ENCODE measurements at places on chromosomes 5 and 9.

- no peaks in the 10 kb centered on the region for H3K36me3 ChIP-seq
- DNase-seq = peak; percentile 49
- peak overlapping the region; percentile 58 for H3K4me3 ChIP-seq
Observed at GRCh38 chr5:81749561-81750307, 1.2 kb downstream of the SSBP2 start.

DNA sequence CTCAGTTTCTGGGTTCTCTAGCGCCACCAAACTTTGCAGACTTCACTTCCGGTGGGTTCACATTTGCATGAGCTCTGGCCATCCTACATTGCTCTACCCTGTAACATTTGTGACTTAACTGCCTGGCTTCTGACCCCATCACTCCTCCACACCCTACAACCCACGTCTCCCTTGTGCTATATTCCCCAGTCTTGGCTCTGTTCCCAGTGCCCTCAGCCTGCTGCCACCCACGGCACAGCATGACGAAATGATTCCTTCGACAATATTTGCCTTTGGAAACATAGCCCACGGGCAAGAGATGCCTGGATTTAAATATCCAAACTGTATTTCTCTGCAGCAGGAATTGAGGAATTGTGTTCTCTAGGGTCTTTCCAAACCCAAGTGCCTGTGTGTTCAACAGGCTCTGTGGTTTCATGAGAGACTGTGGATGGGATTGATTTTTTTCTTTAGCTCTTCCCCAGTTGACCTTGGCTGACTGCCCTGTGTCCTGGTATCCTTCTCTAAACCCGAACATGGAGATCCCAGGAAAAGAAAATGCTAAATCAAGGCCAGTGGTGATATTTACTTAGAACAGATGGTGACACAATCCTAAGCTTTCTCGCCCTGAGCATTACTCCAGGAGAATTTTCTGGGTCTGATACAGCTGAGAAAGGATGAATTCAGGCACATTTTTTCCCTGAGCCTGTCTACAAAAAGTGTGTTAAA lies 44.4 kb upstream of the GRIA1 start:
- no peak overlapping the region for H3K4me3 ChIP-seq
- H3K36me3 ChIP-seq = no peaks in the 10 kb centered on the region
- no peak for DNase-seq
- H3K27ac ChIP-seq = no peak overlapping the region
- H3K27me3 ChIP-seq = no peaks in the 10 kb centered on the region

- H3K27ac ChIP-seq = no peak overlapping the region
- no peaks in the 10 kb centered on the region for H3K4me1 ChIP-seq
- no peak for DNase-seq
- no peaks in the 10 kb centered on the region for H3K27me3 ChIP-seq
- no peaks in the 10 kb centered on the region for H3K36me3 ChIP-seq
- no peak overlapping the region for H3K4me3 ChIP-seq
Observed at GRCh38 chr9:4514252-4515128, 24.2 kb downstream of the SLC1A1 start.

DNA sequence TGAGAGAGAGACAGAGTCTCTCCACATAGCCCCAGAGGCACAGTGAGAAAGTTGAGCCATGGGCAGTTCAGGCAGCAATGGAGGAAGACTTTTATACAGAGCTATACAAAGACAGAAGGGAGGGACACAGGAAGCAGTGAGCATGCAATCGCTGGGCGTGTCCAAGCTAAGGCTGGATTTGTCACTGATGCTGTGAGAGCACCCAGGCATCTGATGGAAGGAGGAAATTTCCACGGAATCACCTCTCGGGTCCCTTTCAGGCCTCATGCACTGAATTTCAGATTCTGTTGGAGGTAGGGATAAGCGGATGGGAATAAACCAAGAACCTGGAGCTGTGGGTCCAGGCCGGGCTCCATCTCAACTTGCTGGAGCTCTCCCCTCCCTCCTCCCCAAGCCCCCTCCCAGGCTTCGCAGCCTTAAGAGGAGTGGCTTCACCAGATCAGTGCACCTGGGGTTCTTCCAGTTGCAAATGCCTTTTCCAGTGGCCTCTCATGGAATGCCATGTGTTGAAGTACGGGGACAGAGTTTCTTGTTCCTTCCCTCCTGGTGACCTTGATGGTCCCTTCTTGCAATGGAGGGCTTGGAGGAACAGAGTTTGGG lies 114.8 kb upstream of the ALDH1B1 start:
- no peak for DNase-seq
- no peak overlapping the region for H3K4me3 ChIP-seq
- no peaks in the 10 kb centered on the region for H3K4me1 ChIP-seq
- no peaks in the 10 kb centered on the region for H3K27me3 ChIP-seq

DNA sequence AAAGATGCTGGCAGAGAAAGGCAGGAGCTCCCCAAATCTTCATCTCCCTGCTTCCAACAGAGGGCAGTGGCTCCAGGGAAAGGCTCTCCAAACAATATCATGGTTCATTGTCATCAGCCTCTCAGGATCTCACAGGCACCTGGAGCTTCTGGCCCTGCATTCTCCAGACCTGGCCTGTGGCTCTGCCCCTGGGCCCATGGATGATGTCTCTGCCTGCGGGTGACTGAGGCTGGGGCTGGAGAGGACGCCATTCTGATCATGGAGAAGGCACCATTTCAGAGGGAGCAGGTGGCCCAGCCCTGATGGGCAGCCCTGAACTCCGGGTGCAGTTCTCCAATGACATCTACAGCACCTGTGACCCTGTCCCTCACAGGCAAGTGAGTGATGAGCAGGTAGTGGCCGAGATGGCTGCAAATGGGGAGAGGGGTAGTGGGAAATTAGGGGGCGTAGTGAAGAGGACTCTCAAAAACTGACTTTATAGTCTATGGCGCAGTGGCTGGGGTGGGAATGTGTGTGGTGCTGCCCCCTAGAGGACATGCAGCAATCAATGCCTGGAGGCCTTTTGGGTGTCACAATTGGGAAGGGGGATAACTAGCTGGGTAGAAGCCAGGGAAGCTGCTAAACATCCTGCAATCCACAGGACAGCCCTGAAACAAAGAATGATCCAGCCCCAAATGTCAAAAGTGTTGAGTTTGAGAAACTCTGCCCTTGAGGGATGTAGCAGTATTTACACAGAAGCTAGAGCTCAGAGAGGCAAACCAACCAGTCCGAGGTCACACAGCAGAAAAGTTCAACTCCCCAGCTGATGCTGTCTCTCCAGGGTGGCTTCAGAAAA lies 3.2 kb downstream of the SH3PXD2B start:
- peaks cover 23% of the 10 kb centered on the region for H3K27me3 ChIP-seq
- H3K27ac ChIP-seq = no peak overlapping the region
- H3K4me3 ChIP-seq = no peak overlapping the region
- H3K4me1 ChIP-seq = peaks cover 4% of the 10 kb centered on the region
- DNase-seq = peak; percentile 18
- H3K36me3 ChIP-seq = no peaks in the 10 kb centered on the region

DNA sequence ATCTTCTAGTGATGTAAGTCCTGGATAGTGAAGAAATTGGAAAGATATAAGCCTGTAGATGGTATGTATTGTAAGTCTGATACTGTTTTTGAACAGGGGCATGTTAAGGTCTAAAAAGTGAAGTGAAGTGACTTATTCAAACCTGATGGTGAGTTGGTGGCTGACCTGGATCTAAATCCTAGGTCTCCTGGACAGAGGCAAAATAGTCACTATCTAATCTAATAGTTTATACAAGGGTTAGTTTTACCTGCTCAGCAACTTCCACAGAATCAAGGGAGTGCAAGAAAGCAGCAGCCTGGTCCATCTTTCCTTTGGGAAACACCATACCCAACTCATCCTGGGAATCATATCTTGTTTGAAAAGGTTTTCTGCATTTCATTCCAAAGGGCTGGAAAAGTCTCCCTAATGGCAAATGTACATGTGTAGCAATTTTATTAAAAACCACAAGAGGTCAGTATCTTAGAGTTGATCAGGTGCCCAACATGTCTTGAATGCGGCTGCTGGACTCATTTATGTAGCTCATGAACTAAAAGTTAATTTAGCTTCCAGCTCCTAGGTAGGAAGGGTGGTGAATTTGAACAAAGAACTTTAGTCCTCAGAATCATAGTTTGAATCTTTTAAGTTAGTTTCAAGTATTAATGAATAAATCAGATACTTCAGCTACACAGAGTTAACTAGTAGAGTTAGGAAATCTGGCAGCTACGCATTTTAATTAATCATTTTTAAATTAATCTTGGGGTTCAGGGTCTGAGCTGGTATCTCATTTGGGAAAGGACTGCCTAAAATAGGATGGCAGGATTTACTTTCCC lies 26.0 kb downstream of the SKP2 start:
- no peaks in the 10 kb centered on the region for H3K27me3 ChIP-seq
- H3K27ac ChIP-seq = no peak overlapping the region
- no peak overlapping the region for H3K4me3 ChIP-seq
- H3K4me1 ChIP-seq = no peaks in the 10 kb centered on the region

- no peaks in the 10 kb centered on the region for H3K36me3 ChIP-seq
- no peak overlapping the region for H3K4me3 ChIP-seq
- H3K27me3 ChIP-seq = no peaks in the 10 kb centered on the region
- DNase-seq = no peak
Observed at GRCh38 chr5:123700624-123701287, 188.8 kb downstream of the CSNK1G3 start.

DNA sequence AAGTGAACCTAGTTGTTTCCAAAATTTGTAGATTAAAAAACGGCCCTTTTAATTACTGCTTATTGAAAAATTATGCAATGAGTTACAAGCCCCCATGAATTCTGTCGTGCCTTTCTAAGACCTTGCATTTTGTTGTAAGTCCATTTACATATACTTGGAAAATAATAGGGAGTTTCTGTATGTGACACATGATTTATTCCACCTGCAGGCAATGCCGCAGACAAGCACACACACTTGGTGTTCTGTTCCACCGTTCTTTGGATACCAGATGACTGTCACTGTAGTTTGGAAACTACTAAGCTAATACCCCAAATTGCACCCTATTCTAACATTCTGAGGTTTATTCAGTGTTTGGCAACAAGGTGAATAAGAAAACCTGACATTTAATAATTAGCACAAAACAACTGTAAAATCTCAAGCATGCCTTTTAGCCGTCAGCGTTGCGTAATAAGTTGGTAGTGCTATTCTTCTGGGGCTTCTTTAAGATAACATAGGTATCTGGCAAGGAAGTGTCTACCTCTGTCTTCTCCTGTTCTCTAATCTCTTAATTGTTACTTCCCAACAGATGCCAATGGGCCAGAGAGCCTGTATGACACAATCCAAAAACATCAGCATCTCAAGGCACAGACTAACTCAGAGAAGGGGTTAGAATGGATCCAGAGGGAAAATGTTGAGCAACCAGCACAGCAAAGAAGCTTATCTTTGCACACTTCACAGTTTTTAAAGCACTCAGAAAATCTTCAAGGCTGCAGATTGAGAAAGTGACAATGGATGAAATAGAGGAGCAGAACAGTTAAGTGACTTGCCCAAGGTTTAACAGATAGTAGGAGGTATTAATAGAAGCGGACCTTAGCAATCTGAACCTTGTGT lies 48.2 kb upstream of the DPYSL3 start:
- H3K36me3 ChIP-seq = no peaks in the 10 kb centered on the region
- no peak for DNase-seq
- H3K4me3 ChIP-seq = no peak overlapping the region
- no peak overlapping the region for H3K27ac ChIP-seq

DNA sequence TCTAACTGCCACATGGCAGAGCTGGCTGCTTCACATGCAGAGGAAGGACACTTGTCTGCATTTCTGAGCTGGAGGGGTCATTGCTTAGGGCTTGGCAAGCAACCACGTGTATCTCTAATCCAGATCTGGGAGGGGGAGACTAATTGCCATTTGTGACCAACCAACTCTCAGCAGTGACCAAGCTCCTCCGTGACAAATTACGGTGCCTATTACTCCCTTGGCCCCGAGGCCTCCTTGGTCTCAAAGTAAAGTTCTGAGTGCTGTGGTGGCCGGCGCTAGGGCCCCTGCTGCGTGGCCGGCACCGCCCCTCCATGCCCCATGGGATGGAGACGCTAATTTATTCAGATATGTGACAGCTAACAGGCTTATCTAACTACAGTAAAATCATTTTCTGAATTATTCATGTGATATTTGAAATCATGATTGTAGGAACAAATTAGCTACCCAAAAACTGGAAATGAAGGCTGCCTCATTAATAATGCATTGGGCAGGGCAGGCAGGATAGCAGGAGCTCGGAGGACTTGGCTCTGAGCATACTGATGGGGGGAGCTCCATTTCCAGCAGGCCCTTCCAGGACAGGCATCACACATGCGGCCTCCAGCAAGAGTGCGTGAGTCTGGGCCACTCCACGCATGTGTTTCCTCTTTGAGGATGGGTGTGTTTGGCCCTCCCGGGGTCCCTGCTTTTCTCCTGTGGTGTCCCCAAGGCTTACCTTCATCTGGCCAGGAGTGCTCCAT lies 67.7 kb downstream of the C5orf15 start:
- H3K36me3 ChIP-seq = no peaks in the 10 kb centered on the region
- no peak for DNase-seq
- H3K27ac ChIP-seq = no peak overlapping the region

DNA sequence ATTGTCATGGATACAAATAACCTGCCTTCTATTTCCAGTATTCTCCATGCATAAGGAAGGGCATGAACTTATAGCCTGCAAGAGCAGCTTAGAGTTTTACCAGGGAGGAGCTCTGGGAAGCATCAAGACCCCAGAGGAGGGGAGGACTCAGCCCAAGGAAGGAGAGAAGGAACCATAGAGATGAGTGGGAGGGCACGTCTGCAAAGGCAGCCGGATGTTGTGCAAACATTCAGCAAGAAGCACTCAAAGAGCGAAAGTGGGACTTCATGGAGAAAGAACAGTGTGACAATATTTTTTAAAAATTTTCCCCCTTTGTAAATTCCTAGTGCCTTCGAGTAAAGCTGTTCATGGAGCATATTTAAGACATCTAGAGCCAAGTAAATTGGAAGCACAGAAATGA lies 270.1 kb upstream of the PTGER4 start:
- H3K4me1 ChIP-seq = peaks cover 69% of the 10 kb centered on the region
- peak; percentile 29 for DNase-seq
- no peaks in the 10 kb centered on the region for H3K36me3 ChIP-seq

DNA sequence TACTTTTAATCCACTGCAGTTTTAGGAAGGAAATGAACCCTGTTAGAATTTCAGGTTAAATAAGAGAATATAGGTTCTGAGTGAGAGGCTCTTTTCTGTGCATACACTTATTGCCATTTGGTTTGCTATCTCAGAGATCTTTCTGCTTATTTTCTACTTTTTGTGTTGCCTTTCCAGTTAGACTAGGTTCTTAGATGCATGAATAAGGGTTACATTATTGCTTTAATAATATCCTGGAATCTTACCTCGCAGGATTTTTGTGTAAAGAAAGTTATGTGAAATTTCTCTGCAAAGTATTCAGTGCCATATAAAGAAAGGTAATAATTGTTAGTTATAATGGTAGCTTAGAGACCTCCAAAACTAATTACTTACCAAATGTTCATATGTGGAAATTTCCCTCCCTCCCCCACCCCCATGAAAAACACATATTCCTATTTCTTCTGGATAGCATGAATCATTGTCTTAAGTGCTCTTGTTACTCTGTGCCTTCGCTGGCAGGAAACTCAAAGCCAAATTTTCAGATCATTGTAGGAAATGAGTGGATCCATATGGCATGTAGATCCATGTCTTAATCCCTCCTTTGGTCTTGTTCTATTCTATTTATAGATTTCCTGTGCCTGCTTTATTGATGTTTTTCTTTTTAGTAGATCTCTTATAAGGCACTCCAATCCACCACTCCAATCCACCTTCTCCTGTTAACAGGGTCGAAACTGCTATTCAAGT lies 2.7 kb upstream of the APBA1 start:
- no peaks in the 10 kb centered on the region for H3K27me3 ChIP-seq
- peaks cover 11% of the 10 kb centered on the region for H3K4me1 ChIP-seq
- DNase-seq = no peak
- no peak overlapping the region for H3K27ac ChIP-seq
- H3K36me3 ChIP-seq = no peaks in the 10 kb centered on the region
